ENCODE measurements at places on chromosomes 7 and 10. TPM values are rescaled to one million over a fixed set of nuclear protein-coding genes. Genes with fewer than 3 reads are reported as not detected.

DNA sequence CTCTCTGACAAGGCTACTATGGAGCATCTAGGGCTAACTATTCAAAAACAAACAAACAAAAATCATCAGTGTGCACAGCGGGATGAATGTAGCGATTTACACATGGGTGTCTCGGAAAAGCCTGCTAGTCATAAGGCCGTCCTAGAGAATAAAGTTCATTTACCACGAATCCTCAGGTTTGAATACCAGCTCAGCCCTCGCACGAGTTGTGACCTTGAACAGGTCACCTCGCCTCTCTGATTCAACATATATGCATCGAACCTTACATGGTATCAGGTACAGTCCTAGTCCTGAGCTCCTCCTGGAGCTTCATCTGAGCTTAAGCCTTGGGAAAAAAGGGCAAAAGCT lies 572 bp downstream of the ATP5MF start:
- DNase-seq: no peak

- DNase-seq: no peak
These were observed 28.7 kb downstream of the WIPI2 start for GRCh38 chr7:5218564-5219360.

GRCh38 chr7:37706804-37707203 lies 23.2 kb downstream of the GPR141 start:
- no peak for DNase-seq

DNA sequence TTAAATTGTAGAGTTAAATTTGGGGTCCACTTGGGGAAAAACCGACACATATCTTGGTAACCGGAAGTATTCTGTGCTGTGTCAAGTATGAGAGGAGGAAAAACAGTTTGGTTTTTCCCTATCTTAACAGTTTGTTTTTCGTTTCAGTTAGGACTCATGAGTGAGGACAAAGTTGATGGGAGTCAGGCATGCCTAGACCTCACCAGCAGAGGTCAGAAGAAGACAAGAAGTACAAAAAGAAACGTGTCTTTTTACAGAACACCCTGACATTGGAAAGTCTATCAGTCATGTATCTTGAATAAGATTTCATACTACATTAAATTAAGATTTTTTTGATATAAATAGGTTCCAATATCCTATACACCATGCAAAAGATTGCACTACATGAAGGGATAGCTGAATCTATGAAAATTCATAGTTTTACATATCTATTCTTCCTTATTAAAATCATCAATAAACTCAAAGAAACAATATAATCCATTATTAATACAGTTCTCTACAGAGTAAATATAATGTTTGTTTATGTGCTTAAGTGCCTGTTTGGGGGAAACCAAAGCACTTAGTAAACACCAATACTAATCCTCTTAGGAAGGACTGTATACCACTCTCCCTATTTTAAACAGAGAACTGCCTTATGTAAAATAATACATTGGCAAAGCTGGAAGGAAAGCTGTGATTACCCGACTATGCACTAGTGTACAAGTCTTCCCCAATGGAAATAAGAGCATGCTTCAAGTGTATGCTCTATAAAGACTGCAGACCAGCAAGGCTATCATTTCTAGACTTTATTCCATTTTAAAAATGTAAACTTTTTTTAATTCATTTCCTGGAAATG lies 95.6 kb downstream of the USP6NL start:
- DNase-seq: no peak

- no peak for DNase-seq
These were observed 2.8 kb downstream of the AKR1C4 start for GRCh38 chr10:5199398-5199797.

Gene TMEM26
- 0.47 TPM for total RNA-seq

Gene STRIP2
- total RNA-seq: 0.94 TPM
